Vagina (tissue), 2 donors: ENCODE measurements at places on chromosomes 7 and 10.

DNA sequence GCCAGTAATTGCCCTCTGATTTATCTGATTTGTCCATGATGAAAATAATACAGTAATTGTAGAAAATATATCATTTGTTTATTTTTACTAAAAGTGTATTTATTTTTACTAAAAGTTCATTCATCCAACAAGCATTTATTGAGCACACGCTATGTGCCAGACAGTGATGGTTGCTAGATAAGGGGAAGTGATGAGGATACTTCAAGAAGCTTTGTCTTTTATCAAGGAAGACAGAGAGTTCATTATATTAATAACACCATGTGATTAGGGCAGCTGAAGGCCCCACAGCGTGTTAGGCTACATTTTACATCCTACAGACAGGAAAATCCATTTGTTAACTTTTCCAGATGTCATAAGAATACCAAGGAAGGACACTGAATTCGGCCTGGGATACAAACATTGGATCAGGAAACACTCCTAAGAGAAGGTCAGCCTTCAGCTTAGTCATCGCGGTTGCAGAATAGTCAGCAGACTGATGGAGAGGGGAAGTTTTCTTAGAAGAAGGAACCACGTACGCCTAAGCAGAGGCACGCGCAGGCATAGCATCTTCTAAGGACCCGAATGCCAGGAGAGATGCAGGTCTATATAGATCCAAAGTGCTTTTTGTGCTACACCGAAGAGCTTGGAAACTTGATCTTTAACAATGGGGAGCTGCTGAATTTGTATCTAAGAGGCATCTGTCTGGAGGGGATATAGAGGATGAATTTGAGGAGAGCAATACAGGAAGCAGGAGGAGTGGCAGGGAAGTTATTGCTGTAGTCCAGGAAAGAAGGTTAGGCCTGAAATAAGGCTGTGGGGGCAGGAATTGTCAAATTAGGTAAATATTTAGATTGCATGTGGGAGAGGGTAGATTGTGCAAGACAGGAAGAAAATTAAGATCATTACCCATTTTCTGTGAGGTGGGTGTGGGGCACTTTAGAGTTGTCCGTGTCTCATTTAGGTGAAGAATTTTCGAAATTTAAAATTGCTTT is 85.7 kb downstream of the LRGUK start:
- no peak for DNase-seq

DNA sequence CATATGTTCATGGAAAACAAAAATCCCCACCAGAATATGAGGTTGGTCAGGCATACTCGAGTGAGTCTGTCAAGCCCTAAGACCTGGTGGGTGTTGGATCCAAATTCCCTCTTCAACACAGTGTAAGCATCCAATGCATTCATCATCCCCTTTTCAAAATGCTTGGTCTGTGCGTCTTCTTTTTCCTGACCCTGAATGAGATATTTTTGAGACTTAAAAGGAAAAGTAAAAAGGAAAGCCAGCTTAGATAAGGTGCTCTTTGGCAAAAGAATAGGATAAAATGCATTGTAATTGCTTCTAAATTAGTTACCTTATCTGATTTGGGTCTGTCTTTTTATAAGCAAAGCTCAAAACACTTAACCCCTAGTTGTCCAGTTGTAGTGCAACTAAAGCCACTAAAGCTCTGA is 331.5 kb downstream of the PTEN start:
- DNase-seq = no peak

DNA sequence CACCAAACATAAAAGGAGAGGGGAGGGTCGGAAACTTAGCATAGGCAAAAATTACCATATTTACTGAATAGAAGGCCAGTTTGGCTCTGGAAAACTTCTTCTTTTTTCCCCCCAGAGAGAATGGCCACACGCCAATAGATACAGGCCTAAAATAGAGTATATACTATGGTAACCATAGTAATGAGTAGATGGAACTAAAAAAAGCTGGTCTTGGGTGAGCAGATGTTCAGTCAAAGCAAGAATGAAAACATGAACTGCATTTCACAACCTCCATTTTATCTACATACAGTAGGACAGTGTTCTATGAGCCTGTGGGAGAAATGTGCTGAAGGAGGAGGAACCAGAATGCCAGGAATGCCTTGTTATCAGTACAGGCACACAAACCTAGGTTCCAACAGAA is 141.7 kb upstream of the SEMA3A start:
- DNase-seq = no peak

DNA sequence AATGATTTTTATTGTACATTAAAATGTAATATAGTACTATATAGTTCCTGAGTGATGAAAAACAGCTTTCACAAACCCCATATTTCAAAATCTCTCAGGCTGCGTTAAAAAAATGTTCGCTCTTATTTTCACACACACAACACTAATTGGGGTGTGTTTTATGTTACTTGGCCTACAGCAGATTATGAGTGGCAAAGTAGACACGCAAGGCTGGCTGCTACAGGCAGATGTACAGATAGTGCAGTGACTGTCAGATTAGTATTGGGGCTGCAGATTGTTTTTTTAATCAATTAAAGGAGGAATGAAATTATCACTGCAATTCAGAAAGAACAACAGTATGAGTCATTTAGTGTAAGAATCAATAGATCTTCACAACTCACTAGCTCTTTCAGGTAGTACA is 65.2 kb upstream of the ICA1 start:
- DNase-seq = no peak

DNA sequence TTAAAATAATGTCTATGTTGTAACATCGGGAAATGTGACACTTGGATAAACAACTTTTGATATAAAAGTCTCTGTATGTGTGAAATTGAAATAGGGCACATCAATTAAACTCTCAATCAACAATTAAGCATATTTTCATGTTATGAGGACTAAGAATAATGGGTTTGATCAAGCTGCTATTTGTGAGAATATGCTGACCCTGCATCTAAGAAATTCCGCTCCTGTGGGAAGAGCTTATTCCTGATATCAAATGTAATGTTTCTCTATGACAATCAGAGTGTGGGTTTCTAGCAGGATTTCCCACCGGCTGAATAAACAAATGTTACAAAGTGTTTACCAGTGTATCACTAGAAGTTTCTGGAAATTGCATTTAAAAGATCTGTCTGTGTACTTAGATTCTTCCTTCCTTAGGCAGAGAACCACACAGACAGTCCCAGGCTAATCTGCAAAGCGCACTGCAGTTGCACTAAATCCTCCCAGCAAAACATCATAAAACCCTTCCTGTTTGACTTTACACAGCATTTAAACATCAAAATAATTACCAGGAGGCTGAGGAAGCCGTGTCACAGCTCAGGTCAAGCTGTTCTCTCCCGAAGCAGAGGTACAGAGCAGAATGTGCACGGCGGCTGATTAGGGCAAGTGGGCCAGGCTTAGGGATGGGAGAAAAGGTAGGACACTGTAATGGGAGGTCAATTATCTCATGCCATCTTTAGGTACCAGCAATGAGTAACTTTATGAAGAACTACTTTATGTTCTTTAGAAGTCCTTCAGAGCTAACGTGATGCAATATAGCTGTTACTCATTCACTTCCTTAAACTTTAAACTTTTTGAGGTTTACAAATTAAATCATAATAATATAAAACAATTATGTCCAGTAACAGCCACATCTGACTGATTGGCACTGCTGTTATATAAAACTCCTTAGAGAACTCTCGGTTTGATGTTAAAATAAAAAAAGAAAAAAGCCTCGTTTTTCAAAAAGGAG is 109.1 kb upstream of the CTTNBP2 start:
- no peak for DNase-seq
